ENCODE measurements at places on chromosomes 4 and X.

GRCh38 chr4:5554376-5554775 is 154.0 kb downstream of the EVC2 start:
- DNase-seq = no peak

DNA sequence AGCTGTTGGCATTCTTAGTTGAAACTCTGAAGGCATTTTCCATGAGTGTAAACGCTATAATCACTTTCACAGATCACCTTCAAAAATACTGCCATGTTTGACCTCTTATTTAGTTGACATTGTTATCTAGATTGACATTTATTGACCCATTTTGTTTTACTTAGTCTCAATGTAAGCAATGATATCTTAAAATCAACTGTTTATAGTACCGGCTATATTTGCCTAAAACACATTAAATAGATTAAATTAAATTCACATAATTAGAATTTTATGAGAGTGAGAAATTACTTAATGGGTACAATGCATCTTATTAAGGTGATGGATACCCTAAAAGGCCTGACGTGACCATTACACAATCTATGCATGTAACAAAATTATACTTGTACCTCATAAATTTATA is 517.7 kb upstream of the FTHL17 start:
- DNase-seq = no peak

DNA sequence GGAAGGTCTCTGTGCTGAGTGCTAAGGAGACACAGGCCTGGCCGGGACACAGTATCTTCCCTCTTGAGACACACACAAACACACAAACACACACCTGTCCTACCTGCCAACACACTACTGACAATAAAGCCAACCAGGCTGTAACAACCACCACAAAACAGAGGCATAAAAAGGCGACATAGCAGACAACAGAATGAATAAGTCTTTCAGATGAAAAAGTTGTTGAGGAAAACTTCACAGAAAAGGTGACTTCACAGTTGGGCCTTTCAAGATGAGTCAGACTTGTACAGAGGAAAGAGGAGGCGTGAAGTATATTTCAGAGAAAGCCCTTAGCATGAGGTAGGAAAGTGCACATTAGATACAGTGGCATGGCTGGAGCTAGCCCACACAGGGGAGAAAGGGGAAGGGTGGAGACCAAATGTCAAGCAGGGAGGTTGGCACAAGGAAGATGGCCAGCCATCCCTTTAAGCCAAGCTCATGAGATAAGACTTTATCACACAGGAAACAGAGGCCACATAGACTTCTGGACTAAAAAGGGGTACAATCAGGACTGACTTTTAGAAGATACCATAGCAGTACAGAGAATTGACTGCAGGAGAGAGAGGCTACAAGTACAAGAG is 54.0 kb downstream of the SLC9A7 start:
- no peak for DNase-seq

DNA sequence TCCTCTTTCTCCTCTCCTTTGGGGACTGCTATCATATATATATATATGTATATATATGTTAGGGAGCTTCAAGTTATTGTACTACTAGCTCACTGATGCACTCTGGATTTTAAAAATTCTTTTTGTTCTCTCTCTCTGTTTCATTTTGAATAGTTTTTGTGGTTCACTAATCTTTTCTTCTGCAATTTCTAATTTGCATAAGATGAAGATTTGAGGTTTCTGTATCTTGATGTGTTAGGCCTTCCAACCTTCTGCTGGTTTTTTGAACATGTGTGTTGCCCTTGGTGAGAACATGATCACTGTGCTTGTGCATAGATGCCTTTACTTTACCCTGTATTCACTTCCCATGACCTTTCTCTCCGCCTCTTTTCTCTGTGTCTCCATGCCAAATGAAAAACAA is 7.8 kb upstream of the ZNF718 start:
- no peak for DNase-seq

DNA sequence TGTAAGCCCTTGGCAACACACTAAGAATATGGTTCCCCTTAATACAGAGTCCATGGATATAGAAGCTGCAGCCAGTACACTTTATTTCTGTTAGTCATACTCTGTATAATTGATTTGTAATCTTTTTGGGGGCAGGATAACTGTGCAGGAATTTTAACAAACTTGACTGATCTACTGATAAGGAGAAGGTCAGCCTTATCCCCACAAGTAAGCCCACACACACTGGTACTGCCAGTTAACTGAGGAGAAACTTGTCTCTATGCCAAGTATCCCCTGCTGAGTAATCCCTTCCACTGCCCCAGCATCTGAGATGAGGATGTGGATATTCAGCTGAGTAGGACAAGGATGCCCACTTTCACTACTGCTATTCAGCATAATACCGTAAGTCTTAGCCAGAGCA is 154.9 kb upstream of the CXXC4 start:
- peak; percentile 7 for DNase-seq

GRCh38 chrX:13764281-13764680 is 29.7 kb downstream of the OFD1 start:
- no peak for DNase-seq

GRCh38 chrX:73668779-73669178 is 105.8 kb downstream of the CHIC1 start:
- DNase-seq = peak; percentile 87

- no peak for DNase-seq
Measured at GRCh38 chr4:180674619-180675358, 1568.4 kb upstream of the TENM3 start.

- no peak for DNase-seq
Measured at GRCh38 chr4:65805936-65806335, 135.6 kb upstream of the EPHA5 start.

DNA sequence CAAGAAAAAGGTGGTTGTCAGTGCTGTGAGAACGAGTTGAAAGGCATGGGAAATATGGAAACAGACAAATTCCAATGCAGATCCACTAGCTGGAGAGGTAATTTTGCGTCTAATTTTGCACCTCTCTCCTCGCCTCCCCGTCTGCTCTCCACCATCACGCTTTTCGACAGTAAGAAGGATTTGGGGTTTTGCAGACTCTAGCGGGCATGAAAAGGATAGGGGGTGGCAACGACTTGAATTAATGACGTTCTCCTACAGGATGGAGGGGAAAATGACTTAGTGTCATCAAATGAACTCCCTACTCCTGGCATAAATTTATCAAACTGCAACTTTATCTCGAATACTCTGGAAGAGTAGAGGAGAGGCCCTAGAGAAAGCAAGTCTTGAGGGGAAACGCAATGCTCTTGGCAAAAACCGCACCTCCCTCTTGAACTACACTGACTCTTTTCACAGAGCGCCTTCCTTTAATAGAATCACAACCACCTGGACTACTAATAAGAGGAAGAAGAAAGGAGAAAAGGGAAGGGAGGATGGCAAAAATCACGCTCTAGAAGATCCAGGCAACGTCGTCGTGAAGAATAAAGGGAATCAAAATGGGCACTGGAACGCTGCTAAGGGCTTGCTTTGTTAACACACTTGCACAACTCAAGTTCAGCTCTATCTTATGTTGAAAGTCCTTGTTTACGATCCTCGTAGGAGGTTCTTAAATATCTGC is 871 bp upstream of the SLITRK2 start:
- no peak for DNase-seq

DNA sequence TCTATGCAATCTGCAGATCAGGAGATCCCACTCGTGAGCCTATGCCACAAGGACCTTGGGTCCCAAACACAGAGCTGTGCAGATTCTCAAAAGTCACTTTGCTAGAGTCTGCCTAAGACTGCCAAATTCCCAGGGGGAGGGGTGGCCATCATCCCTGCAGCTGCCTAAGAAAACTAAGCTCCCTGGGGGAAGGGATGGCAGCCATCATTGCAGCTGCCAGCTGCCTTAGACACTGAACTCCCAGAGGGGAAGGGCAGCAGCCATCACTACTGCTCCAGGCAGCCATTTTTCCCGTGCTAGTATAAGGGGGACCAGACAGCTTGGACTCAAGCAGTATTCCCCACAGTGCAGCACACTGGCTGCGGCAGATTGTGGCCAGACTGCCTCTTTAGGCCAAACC is 156.9 kb downstream of the NKX6-1 start:
- peak; percentile 55 for DNase-seq

DNA sequence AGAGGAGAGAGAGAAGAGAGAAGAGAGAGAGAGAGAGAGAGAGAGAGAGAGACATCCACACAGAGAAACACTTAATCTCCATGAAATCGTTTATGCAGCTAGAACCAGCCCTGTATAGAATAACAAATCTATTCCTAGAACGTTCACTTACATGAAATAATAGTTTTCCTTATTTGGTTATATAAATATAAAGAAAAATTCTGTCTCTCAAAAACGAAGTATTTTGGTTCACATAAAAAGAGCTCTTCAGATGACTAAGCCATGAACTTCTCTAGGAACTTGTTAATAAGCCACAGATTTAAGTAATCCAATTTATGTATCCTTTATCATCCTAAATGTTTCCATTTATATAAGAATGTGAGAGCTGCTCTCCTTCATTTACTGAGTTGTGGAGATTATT is 1315.1 kb upstream of the PCDH7 start:
- no peak for DNase-seq

- peak; percentile 71 for DNase-seq
Measured at GRCh38 chr4:37802068-37802666, 24.3 kb upstream of the PGM2 start.

GRCh38 chrX:26295425-26295824 is 79.5 kb downstream of the MAGEB5 start:
- DNase-seq = no peak

- DNase-seq = no peak
Measured at GRCh38 chrX:153352858-153353257, 18.9 kb downstream of the ZNF275 start.

GRCh38 chrX:130523460-130524394 is 121.9 kb downstream of the RBMX2 start:
- peak; percentile 67 for DNase-seq

GRCh38 chr4:114062499-114062898 is 83.1 kb upstream of the ARSJ start:
- no peak for DNase-seq

DNA sequence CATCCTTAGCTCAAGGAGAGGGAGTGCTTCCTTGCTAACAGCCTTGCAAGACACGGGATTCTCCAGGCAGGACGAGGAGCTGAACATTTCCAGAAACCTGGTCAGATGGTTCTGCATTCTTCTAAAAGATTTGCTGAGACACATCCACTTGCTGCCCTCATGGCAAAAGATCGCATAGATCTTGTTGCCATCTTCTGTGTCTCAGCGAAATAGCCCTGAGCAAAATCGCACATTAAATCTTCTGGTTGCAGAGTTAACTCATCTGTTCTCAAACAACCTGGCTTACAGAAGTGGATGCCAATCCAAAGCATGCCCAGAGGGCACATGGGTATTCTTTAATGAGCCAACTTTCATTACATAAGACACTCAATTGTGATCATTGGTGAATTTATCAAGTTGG is 167.5 kb downstream of the PRKX start:
- DNase-seq = no peak

GRCh38 chrX:129144172-129145038 is 378.9 kb downstream of the SMARCA1 start:
- DNase-seq = no peak

- DNase-seq = peak; percentile 51
Measured at GRCh38 chrX:63275127-63275526, 76.0 kb downstream of the SPIN4 start.

DNA sequence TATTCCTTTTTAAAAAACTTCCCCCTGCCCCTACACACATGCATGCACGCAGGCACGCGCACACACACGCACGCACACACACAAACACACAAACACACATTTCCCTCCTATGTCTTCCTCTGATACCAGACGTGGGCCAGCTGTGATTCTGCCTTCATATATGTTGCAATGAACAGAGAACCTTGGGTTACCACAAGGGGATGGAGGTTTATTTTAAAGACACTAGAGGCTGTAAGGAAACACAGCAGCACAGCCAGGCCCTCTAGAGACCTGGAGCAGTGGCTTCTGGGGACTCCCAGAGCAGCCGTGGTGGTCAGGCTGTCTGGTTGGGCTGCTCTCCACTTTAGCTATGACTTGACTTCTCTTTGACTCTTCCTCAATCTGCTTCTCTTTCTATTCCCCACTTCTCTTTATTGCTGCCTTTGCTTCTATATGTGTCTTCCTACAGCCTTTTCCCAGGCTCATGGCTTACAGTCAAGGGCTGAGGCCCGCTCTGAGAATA is 3.2 kb upstream of the TLR10 start:
- DNase-seq = no peak

- DNase-seq = no peak
Measured at GRCh38 chr4:184287697-184288255, 70.1 kb upstream of the ENPP6 start.

- DNase-seq = no peak
Measured at GRCh38 chr4:56619816-56620215, 61.3 kb downstream of the HOPX start.

DNA sequence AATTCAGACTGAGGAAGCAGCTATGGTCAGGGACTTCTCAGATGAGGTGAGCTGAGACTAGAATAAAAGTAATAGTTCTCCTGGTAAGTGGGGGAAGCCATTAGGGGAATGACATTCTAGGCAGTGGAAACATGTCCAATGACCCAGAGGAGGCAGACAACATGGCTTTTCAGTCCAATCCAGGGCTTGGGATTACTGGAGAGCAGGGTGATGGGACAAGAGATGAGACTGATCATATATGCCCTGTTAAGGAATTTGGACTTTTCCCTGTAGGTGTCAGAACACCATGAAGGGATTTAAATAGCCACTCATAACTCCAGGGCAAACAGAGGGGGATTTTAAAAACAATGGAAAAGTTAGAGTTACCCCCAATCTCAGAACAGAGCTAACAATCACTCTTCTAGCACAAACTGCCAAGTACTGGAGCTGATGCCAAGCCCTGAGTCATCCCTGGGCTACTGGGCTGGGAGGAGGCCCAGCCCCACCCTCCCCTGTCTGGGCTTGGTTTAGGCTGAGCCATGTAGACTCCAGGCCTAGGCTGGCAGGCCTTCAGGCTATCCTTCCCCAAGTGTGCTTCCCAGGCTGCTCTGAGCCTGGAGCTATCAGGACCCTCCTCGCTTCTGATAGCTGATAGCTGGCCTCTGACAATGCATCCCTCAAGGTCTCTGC is 22.7 kb upstream of the MSN start:
- peak; percentile 20 for DNase-seq

DNA sequence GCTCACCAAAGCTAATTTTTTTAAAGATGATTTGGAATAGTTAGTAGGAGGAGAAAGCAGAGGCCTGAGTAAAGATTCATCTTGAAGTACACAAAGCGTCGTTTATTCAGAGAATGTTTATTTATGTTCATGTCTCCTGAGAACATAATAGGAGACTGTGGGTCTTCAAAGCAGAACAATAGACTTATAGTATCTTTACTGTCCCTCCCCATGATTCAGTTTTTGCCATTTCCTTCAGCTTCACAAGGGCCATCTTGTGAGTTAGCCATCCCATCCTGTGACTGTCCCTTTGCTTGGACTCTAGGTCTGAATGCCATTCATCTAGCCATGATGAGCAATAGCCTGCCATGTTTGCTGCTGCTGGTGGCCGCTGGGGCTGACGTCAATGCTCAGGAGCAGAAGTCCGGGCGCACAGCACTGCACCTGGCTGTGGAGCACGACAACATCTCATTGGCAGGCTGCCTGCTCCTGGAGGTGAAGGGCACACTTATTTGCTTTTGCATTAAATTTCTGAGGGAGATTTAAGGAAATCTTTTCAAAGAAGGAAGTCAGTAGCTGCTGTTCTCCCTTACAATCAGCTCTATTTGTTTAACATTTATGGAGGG is 105.8 kb downstream of the NFKB1 start:
- no peak for DNase-seq

- DNase-seq = peak; percentile 86
Measured at GRCh38 chrX:56995271-56995994, at the start of gene SPIN3. Gene SPIN3 (minus strand): TSS chrX:56995541. CDS start chrX:56994947, 594 bp downstream.

- no peak for DNase-seq
Measured at GRCh38 chrX:9482837-9483236, 18.0 kb downstream of the TBL1X start.
